ENCODE measurements at places on chromosomes 4 and X. TPM values are rescaled to one million over a fixed set of nuclear protein-coding genes. Genes with fewer than 3 reads are reported as not detected.
A peak's percentile ranks its signal among the peaks of the same experiment; 100 is the strongest.

ADH4 gene
- not detected for total RNA-seq

SSX5 gene
- total RNA-seq = not detected

PSAPL1 gene
- total RNA-seq = not detected

GIMD1 gene
- total RNA-seq = not detected

DNA sequence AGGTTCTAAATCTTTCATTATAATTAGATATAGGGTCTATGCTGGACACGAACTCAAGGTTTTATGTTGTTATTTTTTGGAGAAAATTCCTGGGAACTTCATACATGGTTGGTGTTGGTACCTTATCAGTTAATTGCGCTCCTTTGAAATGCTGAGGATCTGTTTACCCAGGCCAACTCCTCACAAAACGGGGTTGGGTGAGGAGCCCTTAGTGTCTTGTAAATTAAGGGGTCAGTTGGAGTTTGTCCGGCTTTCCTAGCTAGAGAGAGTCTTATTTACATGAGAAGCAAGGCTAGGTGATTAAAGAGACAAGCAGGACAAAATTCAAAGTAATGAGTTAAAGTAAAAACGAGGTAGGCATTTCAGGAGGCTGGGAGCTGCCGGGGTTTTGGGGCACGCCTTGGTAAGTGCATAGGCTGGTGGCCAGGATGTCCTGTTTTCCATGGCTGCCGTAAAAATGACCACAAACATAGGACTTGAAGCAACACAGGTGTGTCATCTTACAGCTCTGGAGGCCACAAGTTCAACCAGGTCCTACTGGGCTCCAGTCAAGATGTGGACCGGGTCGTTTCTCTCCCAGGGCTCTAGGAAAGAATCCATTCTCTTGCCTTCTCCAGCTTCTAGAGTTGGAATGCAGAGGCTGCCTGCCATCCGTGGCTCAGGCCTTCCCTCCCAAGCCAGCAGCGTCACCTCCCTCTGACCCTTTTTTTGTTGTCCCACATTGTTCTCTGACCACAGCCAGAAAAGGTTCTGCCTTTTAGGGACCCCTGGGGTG, 19.8 kb downstream of the PSAPL1 start:
- no peak overlapping the region for H3K27ac ChIP-seq
- no peaks in the 10 kb centered on the region for H3K4me1 ChIP-seq
- no peaks in the 10 kb centered on the region for H3K36me3 ChIP-seq

DNA sequence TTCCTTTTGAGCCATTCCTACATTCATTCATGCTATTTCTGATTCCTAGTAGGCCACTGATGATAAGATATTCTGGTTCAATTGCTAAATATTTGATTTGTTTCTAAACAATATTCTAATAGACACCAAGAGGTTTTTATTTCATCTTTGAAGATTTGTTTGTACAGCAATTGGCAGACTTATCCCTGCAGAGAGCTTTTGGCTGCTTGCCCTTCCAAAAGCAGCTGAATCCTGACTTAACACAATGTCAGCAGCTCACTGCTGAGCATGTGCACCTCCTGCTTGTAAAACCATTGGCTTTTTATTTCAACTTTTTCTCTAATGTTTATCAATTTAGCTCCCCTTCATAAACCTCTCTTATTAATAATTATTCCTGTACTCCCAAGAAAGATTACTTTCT, 45.3 kb downstream of the MMRN1 start:
- no peak for DNase-seq
- H3K27me3 ChIP-seq = peaks cover 8% of the 10 kb centered on the region

DNA sequence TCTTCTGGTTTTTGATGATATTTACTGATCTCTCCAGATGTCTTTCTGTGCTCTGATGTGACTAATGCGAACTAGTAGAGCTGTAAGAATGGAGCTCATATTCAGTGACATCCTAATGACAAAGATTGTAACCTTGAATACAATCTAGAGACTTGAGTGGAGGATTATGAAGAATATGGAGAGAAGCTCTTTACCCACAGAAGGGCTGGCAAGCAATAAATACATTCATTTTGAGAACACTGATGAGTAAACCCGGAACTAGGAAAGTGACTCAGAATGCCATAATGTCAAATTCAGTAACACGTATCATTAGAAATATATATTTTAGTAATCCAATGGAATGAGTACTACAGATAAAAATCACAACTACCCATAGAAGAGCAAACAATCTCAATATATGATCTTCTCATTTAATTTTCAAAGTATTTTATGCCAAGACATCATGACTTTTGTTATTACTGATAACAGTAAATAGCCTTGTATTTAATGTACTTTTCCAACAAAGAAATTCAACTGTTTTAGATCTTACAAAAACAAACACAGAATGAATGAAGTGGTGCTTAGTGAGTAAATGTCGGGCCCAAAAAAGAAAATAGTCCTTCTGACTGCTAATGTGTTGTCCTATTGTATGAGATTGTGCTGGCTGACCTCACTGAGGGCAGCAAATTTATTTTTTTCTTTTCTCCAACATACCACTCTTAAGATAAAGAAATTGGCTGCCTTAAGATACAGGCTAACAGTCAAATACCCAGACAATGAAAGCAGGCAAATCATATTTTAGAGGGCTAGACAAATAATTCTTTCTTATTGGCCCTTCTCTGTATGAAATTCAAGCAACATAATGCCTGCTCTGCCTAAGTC, 49.2 kb upstream of the HDAC8 start:
- peaks cover 2% of the 10 kb centered on the region for H3K36me3 ChIP-seq
- H3K4me3 ChIP-seq = no peak overlapping the region
- H3K27ac ChIP-seq = no peak overlapping the region
- no peaks in the 10 kb centered on the region for H3K27me3 ChIP-seq

GRCh38 chr4:94214703-94215319, 7.1 kb downstream of the SMARCAD1 start:
- H3K27me3 ChIP-seq = no peaks in the 10 kb centered on the region
- no peak overlapping the region for H3K27ac ChIP-seq
- H3K36me3 ChIP-seq = peaks cover 73% of the 10 kb centered on the region
- H3K4me1 ChIP-seq = peaks cover 26% of the 10 kb centered on the region

DNA sequence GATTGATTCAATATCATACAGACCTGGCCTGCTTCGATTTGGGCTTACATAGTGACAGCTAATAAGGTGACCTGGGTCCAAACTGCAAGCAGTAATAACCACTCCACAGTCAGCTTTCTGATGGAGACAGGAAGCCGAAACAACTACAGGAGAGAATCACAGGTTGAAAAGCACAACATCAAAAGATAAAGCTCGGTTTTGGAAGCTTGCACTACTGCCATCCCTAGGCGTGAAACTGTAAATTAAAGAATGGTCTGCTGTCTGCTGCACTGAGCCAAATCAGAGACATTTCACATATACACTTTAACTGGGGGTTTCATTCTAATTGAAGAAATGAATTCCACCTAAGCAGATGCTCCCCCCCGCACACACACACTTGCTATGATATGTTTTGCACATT, 116.3 kb downstream of the DHX15 start:
- H3K27ac ChIP-seq = no peak overlapping the region
- DNase-seq = no peak
- peaks cover 23% of the 10 kb centered on the region for H3K4me1 ChIP-seq
- H3K36me3 ChIP-seq = peaks cover 2% of the 10 kb centered on the region
- no peak overlapping the region for H3K4me3 ChIP-seq
- peaks cover 63% of the 10 kb centered on the region for H3K27me3 ChIP-seq

- DNase-seq = no peak
- H3K36me3 ChIP-seq = no peaks in the 10 kb centered on the region
- no peaks in the 10 kb centered on the region for H3K4me1 ChIP-seq
- H3K27ac ChIP-seq = no peak overlapping the region
Observed at GRCh38 chr4:124459941-124460310, 252.6 kb downstream of the ANKRD50 start.

GRCh38 chr4:140556372-140557085, 12.2 kb downstream of the UCP1 start:
- peaks cover 29% of the 10 kb centered on the region for H3K27me3 ChIP-seq
- H3K4me1 ChIP-seq = peaks cover 17% of the 10 kb centered on the region
- no peak for DNase-seq
- H3K4me3 ChIP-seq = no peak overlapping the region
- H3K27ac ChIP-seq = no peak overlapping the region

- H3K4me1 ChIP-seq = no peaks in the 10 kb centered on the region
- no peak overlapping the region for H3K27ac ChIP-seq
- no peak overlapping the region for H3K4me3 ChIP-seq
- peaks cover 29% of the 10 kb centered on the region for H3K36me3 ChIP-seq
Observed at GRCh38 chr4:105389167-105389566, 84.7 kb downstream of the PPA2 start.

- H3K27ac ChIP-seq = peak overlapping the region; percentile 72
- H3K4me1 ChIP-seq = peaks cover 31% of the 10 kb centered on the region
- no peak for DNase-seq
Observed at GRCh38 chrX:154827194-154828015, 7.1 kb downstream of the SMIM9 start.

- no peak overlapping the region for H3K4me3 ChIP-seq
- no peaks in the 10 kb centered on the region for H3K4me1 ChIP-seq
- H3K27me3 ChIP-seq = no peaks in the 10 kb centered on the region
Observed at GRCh38 chrX:152154050-152154449, 15.7 kb upstream of the MAGEA10 start.

- H3K27me3 ChIP-seq = no peaks in the 10 kb centered on the region
- H3K4me3 ChIP-seq = no peak overlapping the region
- no peak overlapping the region for H3K27ac ChIP-seq
- no peak for DNase-seq
- no peaks in the 10 kb centered on the region for H3K36me3 ChIP-seq
Observed at GRCh38 chrX:154300816-154301215, 5.2 kb downstream of the TKTL1 start.

DNA sequence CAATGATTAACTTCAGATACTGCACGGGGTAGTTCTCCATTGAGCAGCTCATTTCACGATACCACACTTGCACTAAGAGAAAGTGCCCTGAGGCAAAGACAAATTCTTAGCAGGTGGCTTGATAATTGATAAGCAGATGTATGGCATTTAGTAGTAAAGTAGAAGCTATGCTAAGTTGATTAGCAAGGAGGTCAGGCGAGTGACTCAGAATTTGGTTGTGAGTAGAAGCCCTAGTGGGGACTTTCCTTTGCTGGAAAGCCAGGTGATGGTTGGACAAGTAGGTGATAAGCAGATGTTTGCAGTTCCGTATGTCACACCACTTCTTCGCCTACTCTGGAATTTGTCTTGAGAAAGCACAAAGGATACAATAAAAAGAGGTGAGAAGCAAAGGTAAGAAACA, 58.7 kb downstream of the TLL1 start:
- no peaks in the 10 kb centered on the region for H3K36me3 ChIP-seq
- no peaks in the 10 kb centered on the region for H3K27me3 ChIP-seq
- H3K4me1 ChIP-seq = no peaks in the 10 kb centered on the region
- no peak overlapping the region for H3K27ac ChIP-seq
- no peak overlapping the region for H3K4me3 ChIP-seq

- no peak for DNase-seq
- H3K27me3 ChIP-seq = no peaks in the 10 kb centered on the region
- no peak overlapping the region for H3K4me3 ChIP-seq
- H3K4me1 ChIP-seq = no peaks in the 10 kb centered on the region
- no peaks in the 10 kb centered on the region for H3K36me3 ChIP-seq
- no peak overlapping the region for H3K27ac ChIP-seq
Observed at GRCh38 chr4:141467225-141467624, 169.2 kb upstream of the IL15 start.

DNA sequence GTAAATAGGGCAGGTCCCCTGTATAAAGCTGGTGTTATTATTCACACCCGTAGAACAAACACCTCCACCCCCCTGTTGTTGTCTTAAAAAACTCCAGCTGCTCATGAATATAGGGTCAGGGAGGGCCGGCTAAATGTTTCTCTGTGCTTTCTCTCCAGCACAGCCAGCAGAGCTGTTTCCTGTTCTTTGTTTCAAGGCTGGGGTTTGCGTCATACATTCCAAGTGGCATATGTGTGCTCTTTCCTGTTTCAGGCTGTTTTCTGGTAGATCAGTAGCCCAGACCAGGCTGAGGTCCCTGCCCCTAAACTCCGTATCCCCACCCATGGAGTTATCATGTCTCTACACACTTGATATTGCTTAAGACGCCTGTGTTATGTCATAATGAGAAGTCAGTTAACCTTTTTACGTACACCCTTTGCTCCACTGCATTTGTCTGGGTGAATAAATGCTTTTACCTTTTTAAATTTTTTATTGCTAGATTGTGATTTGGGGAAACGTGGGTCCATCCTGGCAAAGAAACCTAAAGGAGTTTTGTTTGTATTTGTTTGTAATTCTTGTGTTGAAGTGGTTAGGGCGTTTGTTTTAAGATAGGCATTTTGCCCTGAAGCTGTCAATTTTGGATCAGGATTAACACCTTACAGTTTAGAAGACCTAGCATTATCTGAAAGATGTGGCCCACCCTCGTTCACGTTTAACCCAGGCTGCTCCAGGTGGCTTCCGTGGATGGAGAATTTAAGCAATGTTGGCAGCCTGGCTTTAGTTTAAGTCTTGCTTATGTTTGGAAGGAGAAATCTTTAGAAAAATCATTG, 3.3 kb downstream of the KLF3 start:
- H3K27me3 ChIP-seq = no peaks in the 10 kb centered on the region
- peak; percentile 66 for DNase-seq
- peak overlapping the region; percentile 77 for H3K27ac ChIP-seq
- H3K4me3 ChIP-seq = peak overlapping the region; percentile 74
- peaks cover 2% of the 10 kb centered on the region for H3K36me3 ChIP-seq

DNA sequence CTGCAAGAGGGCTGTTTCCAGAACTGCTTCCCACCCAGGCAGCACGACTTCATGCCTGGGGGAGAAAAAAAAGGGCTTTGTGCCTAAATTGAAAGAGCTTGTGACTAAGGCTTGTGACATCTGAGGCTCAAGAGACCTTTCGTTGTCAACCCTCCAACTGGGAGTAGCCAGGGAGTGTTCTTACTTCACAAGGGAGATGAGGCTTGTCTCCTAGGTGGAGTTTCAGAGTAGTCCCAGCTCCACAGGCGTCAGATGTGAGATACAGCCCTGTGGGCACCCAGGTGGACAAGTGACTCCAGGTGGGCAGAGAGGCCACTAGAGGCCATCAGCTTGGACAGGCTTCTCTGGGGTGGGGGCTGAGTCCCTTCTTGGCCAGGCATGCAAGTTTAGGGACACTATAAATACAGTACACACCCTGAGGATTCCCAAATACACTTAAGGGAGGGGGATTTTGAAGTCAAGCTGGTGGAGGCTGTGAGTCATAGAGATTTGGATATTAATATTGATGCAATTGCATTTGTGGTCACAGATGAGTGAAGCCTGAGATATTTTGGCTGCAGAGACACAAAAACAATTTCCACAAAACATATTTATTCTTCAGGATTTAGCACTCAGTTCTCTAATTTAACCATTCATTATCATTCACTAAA, 40.1 kb upstream of the SETD7 start:
- H3K27me3 ChIP-seq = peaks cover 29% of the 10 kb centered on the region
- DNase-seq = no peak
- no peaks in the 10 kb centered on the region for H3K36me3 ChIP-seq

DNA sequence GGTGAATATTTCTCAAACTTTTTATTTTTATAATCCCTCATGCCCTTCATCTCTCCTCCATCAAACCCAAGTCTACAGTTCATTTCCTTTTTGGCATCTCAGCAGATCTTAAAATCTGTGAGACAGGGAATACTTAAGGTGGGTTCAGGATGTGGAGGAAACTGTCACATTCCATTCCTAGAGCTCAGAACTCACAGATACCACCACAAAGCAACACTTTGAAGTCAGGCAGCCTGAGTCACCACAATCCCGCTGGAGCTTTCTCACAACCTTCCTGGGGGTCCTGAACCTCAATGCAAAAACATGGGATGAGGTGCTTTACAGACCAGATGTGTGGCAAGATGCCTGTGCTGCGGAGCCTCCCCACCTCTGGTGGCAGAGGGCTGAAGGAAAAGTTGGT, 63.2 kb downstream of the HHIP start:
- DNase-seq = no peak
- no peak overlapping the region for H3K4me3 ChIP-seq
- no peaks in the 10 kb centered on the region for H3K27me3 ChIP-seq
- H3K36me3 ChIP-seq = no peaks in the 10 kb centered on the region
- no peak overlapping the region for H3K27ac ChIP-seq

All from activated CD8-positive, alpha-beta T cell treated with anti-CD3 and anti-CD28 coated beads, Interleukin-2, amount 10 ng/mL, durations not matched to agents 7 days and 5 days (primary cell).